ENCODE measurements at places on chromosomes 2 and 18.
A peak's percentile ranks its signal among the peaks of the same experiment; 100 is the strongest.

- ATAC-seq: no peak
Measured at GRCh38 chr2:10185046-10185445, 62.5 kb downstream of the RRM2 start.

- ATAC-seq: peak; percentile 64
Measured at GRCh38 chr2:11343650-11344341, 640 bp downstream of the ROCK2 start.

DNA sequence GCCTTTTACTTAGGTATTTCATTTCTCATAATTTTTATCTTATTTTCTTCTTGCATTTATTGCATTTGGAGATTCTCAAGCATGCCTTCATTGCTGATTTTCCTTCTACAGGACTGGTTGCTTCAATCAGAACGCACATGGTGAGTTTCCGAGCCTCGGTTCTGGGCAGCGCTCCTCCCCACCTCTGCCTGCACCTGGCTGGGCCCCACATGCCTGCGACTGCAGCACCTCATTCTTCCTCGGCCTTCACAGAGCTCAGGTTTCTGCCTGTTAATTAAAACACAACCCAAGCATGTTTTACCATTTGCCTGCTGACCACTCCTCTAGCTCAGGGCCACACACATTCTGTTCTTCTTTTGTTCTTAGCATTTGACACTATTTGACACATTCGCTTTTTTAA lies 398.8 kb downstream of the GALR1 start:
- no peak for ATAC-seq

DNA sequence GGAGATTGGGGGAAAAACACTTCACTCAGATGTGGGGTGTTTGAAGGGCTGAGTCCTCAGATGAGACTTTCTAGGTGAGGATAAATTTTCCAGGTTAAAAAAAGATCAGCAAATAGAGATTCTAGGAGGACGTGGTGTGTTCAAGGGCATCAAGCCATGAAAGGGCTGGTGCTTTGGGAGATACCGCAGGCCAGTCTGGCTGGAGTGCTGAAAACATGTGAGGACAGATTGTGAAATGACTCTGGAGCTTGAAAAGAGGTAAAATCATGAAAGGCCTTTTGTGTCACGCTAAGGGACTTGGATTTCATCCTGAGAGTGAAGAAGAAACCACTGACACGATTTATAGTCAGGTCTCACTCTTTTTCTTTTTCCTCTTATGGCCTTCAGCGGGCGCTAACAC lies 320.5 kb downstream of the DPP10 start:
- no peak for ATAC-seq

- ATAC-seq: no peak
Measured at GRCh38 chr18:24802456-24802855, 342.0 kb downstream of the HRH4 start.

DNA sequence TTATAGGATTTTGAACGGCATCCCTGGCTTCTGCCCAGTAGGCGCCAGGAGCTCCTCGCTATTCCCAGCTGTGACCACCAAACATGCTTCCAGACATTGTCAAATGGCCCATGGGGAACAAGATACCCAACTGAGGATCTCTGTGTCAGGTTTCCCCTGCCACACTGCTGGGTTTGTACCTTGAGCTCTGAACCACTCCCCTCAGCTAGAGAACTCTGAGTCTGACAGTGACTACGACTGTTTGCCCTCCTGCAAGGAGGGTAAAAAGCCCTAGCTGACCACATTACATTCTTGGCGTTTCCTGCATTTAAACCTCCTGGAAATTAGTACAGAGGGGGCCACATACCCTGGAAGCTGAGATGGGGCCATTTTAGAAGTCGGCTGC lies 12.4 kb downstream of the LRRFIP1 start:
- ATAC-seq: no peak

GRCh38 chr2:239574054-239574433 lies 173.2 kb upstream of the HDAC4 start:
- no peak for ATAC-seq

DNA sequence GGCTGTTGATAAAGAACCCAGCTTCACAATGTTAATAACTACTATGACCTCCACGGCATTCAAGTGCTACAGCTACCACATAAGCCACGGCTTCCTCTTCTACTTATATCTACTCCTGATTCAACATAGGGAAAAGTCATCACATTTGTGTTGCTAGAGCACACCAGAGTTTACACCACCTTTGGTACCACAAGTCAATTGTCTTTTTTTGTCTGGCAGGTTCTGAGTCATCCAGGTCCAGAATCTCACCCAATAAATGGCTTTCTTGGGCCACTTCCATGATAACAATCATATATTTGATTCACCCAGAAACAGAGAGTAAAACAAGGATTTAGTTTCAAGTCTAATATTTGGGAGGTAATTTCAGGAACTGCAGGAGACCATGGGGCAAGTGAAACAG lies 480.2 kb downstream of the TMX3 start:
- ATAC-seq: no peak

- ATAC-seq: no peak
Measured at GRCh38 chr2:139813340-139813739, 1033.2 kb upstream of the NXPH2 start.

Measured in stimulated activated memory B cell treated with anti-CD40 and anti-IgM and Interleukin-4, amounts not matched to agents 10 μg/mL and 1 μg/mL and 100 μg/mL, for 72 hours (primary cell).